ENCODE measurements at places on chromosomes 12 and 14.
A peak's percentile ranks its signal among the peaks of the same experiment; 100 is the strongest.

GRCh38 chr14:23030936-23031335 lies 3.8 kb downstream of the PSMB5 start:
- DNase-seq = no peak

- DNase-seq = no peak
Measured at GRCh38 chr12:54701940-54702592, 53.9 kb upstream of the DCD start.

- DNase-seq = peak; percentile 13
Measured at GRCh38 chr12:18502422-18502968, 235.3 kb downstream of the PLCZ1 start.

DNA sequence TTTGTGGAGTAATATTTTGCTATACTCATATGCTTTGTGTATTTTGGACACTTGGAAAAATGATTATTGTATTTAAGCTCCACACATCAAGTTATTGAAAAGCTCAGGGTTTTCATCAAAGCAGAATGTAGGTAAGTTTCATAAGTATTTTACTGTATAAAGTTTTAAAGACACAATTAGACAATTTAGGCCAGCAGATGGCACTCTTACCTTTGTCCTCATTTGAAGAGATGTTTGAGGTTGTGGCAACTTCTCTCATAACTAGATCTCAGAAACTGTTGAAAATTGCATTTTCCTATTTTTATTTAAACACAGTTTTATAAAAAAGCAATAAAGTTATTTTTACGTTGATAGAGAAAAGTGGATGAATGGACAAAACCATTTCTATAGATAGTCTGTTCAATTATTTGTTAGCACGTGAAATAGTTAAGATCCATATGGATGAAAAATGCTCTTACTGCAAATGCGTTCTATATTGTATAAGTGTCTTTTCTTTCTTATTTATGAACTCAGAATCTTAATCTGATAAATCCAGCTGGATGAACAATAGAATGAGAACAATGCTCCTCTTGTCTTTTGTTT lies 300.0 kb downstream of the AEBP2 start:
- peak; percentile 15 for DNase-seq

GRCh38 chr12:110921262-110921661 lies 883 bp upstream of the MYL2 start:
- no peak for DNase-seq

GRCh38 chr14:85597701-85598100 lies 67.8 kb downstream of the FLRT2 start:
- no peak for DNase-seq

DNA sequence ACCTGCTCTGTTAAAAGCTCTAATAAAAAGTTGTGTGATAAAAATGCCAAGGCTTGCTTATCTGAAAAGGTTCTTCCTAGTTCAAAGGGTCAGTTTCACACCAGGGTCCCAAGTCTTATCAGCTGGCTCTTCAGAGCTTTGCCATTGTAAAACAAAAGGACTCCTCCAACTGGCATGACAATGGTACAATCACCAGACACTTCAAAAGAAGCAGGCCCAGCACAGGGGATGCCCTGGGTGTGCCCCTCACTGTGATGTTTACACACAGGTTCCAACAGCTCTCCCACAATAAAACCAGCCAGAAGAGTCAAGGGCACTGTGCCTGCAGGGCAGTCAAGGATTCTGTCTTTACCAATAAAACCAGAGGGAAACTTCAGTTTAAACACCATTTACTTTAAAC lies 78.7 kb downstream of the PRICKLE1 start:
- no peak for DNase-seq
